CD4-positive, alpha-beta T cell treated with Interleukin-6 at 100 ng/mL for 8 hours (primary cell): ENCODE measurements at places on chromosomes 13 and 19.

- DNase-seq = no peak
Measured at GRCh38 chr19:18649371-18650020, 12.7 kb downstream of the KLHL26 start.

GRCh38 chr13:113475280-113475679, 15.2 kb downstream of the DCUN1D2 start:
- no peak for DNase-seq

DNA sequence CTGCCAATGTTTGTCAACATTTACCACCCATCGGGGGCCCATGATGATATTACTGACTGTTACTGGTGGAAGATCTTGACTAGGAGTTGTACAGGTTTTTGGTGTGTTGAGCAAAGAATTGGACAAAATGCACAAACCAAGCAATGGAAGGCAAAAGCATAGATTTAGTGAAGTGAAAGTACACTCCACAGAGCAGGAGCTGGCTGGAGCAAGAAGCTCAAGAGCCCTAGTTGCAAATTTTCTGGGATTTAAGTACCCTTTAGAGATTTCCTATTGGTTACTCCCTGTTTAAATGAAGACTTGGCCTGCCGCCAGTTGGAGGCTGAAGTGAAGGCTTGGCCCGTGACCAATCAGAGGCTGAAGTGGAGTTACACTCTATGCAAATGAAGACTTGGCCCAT, 128.6 kb upstream of the KL start:
- DNase-seq = no peak

GRCh38 chr19:17706750-17707181, 12.5 kb upstream of the MAP1S start:
- DNase-seq = no peak

GRCh38 chr19:23262920-23263319, 12.7 kb upstream of the ZNF724 start:
- no peak for DNase-seq

GRCh38 chr19:30670562-30671366, 298.6 kb downstream of the ZNF536 start:
- no peak for DNase-seq
